ENCODE measurements at places on chromosomes 7 and 10. TPM values are rescaled to one million over a fixed set of nuclear protein-coding genes. Genes with fewer than 3 reads are reported as not detected.

The PARD3 gene
- 1.6 TPM for total RNA-seq

DNA sequence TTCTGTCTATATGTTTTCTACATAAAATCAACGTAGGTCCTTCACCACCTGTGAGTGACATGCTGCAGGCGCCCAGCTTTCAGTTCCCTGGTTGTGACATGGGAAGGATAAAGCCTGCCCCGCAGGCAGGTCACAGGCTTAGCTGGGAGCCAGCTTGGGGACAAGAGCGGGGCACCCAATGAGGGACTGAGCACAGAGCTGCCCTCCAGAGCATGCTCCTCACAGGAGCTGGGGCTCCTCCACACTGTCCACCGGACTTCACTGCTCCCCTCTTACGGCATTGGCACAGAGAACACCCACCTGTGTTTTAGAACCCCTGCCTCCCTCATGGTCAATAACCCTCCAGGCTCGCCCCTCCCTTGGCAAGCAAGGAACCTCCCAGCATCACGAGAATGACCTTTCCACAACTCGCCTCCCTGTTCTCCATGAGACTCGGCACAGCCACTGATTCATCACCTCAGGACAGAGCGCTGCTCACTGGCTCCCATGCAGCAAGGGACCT, 187.1 kb downstream of the TNS3 start:
- no peak for DNase-seq

The THSD7A gene
- total RNA-seq: not detected

DNA sequence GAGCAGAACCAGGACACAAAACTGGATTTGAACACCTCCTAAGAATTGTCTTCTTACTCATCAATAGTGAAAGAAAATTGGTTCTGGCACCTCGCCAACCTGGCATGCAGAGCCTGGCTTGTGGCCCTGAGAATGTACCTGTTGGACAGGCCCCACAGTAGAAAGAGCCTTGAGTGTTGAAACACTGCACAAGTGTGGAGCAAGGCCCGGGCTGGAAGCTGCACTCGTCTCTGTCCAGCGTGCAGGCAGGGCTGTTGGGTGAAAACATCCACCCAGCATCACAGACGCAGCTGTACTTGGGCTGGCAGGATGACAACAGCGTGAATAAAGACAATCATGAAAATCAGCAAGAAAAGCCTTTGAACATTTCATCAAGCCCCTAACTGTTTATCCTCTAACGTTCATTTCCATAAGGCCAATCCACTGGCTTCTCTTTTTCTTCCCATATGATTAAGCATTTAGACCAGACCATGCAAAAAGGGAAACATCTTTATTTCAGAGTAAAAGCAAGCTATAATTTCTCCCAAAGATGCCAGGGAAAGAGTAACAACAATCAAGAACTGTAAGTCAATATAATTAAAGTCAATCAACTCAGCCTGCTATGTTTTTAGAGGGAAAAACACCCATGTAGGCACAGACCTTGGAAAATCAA, 15.6 kb downstream of the CUBN start:
- peak; percentile 9 for DNase-seq

The SPACDR gene
- 3.7 TPM for total RNA-seq

DNA sequence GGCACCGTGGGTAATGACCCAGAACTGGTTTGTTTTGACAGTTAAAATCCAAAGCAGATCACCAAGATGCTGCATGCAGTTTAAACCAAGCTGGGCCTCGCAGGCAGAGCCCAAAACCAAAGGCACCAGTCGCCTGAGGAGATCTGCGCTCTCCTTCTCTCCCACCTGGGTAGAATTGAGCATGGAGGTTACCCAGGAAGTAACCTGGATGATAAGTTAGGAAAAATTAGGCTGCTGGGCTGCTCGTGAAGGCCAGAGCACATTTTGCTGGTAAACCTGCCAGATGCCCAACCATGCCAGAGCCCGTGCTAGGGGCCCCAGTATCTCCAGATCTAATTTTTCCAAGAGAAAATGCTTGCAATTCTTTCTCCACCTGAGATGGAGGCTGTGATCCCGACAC, 388.3 kb upstream of the MGMT start:
- no peak for DNase-seq

The GIMAP7 gene
- 29.0 TPM for total RNA-seq

DNA sequence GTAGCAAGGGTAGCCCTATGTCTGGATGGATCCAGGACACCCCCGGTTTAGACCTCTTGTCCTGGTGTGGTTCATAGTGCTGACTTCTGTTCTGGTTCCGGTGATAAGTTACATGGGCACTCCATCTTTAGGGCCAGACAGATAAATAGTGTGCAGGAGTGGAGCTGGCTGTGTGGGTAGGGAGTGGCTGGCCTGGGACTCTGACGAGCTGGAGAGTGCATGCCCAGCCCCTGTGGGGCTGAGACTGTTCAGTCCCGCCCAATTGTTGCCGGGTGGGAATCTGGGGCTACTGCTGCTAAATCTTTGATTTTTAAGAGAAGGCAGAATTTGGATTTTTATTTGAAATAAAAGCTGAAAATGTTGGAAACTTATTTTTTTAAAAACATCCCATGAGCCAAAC, 27.3 kb downstream of the PDCD11 start:
- DNase-seq: no peak

The ST8SIA6 gene
- total RNA-seq: not detected

GRCh38 chr7:38478404-38478803, 152.8 kb downstream of the AMPH start:
- no peak for DNase-seq

DNA sequence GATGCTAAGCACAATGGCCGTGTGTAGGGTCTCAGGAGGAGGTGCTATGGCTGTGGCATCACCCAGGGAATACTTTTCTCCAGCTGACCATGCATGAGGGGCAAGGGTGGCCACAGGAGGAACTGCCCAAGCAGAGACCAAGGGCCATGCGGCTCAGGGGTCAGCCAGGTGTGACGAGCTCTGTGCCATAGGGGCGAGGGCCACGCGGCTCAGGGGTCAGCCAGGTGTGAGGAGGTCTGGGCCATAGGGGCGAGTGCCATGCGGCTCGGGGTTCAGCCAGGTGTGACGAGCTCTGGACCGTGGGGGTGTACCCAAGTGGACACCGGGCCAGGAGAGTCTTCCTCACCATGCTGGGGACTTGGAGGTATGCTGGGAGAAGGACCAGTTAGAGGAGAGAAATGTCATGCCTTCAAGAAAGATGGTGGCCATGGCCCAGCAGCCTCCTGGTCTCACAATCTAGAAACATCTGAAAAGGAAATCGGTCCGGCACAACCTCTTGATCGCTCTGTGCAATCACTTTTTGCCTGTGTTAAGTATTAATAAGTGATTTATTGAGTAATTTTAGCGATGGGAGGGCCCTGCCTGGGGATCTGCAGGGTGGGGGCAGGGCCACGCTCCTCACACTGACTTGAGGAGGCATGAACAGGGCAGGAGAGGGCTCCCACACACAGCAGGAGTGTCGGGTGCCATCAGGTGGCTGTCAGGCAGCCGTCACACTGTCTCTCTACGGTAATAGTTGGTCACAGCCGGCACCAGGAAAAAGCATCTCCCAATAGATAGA, 265.0 kb downstream of the ADARB2 start:
- DNase-seq: no peak

The PTPRN2 gene
- total RNA-seq: 0.49 TPM

- no peak for DNase-seq
These were observed 32.8 kb upstream of the FAM20C start for GRCh38 chr7:159370-160270.

DNA sequence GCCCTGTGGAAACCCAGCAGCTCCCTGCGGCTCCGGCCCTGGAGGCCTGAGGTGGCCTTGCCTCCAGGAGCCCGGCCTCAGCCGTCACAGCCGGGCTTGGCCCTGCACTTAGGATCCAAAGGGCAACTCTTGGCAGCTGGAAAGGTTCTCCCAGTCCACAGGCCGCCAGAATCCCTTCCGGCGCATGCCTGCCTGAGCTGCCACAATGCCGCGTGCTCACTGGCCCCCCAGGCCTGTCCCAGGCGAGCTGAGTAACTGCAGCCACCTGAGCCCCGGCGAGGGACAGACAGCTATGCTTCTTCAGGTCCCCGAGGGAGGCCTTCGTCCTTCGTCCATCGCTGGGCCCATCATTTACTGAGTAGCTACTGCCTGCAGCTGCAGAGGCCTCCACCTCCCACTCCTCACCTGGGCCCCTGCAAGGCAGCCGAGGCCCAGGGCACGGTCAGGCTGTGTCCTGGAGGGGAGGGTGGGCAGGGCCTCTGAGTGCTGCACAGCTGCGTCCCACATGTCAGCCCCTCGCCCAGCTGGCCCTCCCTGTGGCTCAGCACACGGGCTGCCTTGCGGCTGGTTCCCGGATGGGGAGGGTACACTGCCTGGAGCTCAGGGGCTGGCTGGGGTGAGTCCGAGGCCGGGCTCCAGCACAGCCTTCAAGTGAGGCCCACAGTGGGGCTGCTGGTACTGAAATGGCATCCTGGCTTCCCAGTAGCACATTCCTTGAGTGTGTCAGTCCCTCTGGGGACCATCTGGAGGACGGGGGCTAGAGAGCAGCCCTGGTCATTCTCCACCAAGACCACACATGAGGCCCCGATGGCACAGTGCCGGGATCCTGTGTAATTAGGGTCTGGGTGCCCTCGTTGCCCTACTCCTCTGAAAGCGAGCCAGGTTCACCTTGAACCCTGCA, 172.5 kb downstream of the ELFN1 start:
- no peak for DNase-seq
